ENCODE measurements at places on chromosomes 4 and X.

DNA sequence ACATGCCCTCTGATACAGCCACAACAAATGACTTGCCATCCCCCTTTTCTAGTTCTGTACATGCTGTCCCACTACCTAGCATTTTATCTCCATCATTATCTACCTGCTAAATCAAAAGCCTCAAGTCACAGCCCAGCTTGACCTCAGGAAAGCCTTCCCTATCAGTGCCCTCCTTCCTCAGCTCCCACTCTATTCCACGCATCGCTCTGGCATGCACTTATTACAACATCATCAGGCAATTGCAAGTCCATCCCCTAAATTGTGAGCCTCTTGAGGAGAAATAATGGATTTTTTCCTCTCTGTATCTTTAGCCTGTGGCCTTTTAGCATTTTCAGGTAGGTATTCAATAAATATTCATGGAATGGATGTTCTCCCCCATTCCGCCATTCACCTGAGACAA lies 5.7 kb downstream of the ARL13A start:
- DNase-seq: no peak

- DNase-seq: no peak
Observed at GRCh38 chrX:148914783-148915182, 414.4 kb downstream of the AFF2 start.

- no peak for DNase-seq
Observed at GRCh38 chr4:56874166-56874565, 33.5 kb upstream of the REST start.

- DNase-seq: no peak
Observed at GRCh38 chr4:61068745-61069144, 131.4 kb upstream of the ADGRL3 start.

DNA sequence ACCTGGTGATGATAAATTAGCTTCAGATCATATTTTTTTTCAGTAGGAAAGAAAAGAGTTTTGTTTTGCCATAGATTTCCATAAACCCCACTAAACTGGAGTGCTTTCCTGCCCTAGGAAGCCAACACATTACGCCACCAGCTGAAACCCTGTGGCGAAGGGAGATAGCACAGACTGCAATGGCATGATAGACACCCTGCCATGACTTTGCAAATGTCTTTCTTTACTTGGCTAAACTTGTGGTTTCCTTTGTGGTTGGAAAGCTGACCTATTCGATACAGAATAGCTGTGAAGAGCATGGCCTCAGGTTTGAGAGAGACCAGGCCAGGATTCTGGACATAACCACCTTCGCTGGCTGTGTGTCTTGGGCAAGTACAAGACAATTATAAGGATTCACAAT lies 19.1 kb downstream of the MFAP3L start:
- no peak for DNase-seq

GRCh38 chr4:8594097-8595038 lies 1.8 kb downstream of the CPZ start:
- no peak for DNase-seq

DNA sequence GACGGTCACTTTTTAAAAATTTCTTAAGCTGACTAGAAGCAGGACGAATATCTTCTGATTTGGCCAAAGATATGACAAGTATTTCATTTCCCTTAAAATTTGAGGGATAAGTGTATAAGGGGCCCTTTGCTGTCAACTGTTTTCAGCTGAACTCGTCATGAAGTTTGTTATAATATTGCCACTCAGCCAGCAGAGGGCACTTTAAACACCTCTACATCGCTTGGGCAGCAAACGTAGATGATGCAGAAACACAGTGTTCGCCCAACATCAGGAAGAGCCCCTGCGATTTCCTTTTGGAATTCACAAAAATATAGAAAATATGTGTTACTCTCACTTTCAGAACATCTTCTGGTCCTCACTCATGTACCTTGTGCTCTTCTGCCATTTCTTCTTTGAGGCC lies 435.7 kb upstream of the FMR1 start:
- no peak for DNase-seq

All from stimulated activated CD4-positive, alpha-beta T cell treated with anti-CD3 and anti-CD28 coated beads, TNF-alpha, amount 100 ng/mL, for 1 hour (primary cell).